ENCODE measurements at places on chromosomes 11 and 22. TPM values are rescaled to one million over a fixed set of nuclear protein-coding genes. Genes with fewer than 3 reads are reported as not detected.

GRCh38 chr22:27512283-27512761, 289.2 kb downstream of the MN1 start:
- DNase-seq = peak; percentile 90

- no peak for DNase-seq
Observed at GRCh38 chr11:116701876-116702275, 70.9 kb downstream of the BUD13 start.

GRCh38 chr22:38566726-38567504, 3.1 kb downstream of the DMC1 start:
- DNase-seq = no peak

DNA sequence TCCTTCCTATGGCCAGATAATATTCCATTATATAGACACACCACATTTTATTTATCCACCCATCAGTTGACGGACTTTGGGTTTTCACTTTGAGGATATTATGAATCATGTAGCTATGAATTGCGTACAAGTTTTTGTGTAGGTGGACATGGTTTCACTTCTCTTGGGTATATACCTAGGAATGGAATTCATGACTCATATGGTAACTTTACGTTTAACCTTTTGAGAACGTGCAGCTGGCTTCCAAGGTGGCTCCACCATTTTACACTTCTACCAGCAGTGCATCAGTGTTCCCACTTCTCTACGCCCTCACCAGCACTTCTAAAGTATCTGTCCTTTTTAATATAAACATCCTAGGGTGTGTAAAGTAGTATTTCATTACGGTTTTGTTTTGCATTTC, 112.0 kb downstream of the PLEKHA7 start:
- DNase-seq = no peak

DNA sequence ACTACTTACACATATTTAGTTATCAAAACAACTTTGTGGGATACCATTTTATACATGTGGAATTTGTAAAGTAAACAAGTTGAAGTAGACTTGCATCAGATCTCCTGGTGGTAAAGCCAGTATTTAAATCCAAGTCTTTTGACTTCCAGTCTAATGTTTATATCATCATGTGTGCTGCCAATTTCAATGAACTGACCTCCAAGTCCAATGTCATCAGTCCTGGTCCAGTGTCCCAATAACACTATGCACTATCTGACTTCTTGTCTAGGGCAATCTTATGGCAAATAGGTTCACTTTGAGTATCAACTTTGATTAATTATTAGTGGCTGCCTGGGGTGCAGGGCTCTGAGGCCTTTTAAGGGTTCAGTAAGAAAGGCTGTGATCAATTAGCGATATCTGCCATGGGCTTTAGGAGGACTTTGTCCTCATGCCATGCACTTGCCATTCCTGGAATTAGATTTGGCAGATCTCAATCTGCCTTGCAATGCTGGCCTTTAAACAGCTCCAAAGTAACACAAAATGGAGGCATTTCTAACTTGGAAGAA, 9.6 kb upstream of the PTS start:
- peak; percentile 32 for DNase-seq

GRCh38 chr11:115385226-115385625, 119.0 kb downstream of the CADM1 start:
- no peak for DNase-seq

GRCh38 chr22:26658161-26658560, 773 bp downstream of the MIAT start:
- DNase-seq = no peak

PDGFB gene
- 4.5 TPM for total RNA-seq

LRRC74B gene
- not detected for total RNA-seq

JAM3 gene
- total RNA-seq = 6.1 TPM
